ENCODE measurements at places on chromosomes 12 and 14.

DNA sequence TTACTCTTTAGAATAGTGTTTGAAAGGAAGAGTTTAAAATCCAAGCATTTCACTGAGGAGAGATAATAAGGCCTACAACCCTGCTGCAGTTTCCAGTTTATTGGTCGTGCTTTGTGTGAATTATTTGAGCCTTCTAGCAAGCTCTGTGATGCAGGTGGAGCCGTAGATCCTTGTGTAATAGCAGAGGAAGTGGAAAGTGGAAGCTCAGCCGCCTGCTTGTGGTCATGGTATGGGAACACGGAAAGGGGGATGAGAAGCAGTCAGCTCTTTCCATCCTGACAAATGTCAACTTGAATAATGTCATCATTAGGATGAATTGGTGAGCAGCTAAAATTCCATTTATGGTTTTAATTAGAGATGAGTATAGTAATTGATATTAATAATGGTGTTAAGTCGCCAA is 29.1 kb downstream of the SYNE2 start:
- DNase-seq = no peak

- DNase-seq = no peak
These were observed 89.1 kb downstream of the TTC7B start for GRCh38 chr14:90727082-90727481.

GRCh38 chr14:75329369-75329768 is 50.7 kb downstream of the FOS start:
- DNase-seq = no peak

DNA sequence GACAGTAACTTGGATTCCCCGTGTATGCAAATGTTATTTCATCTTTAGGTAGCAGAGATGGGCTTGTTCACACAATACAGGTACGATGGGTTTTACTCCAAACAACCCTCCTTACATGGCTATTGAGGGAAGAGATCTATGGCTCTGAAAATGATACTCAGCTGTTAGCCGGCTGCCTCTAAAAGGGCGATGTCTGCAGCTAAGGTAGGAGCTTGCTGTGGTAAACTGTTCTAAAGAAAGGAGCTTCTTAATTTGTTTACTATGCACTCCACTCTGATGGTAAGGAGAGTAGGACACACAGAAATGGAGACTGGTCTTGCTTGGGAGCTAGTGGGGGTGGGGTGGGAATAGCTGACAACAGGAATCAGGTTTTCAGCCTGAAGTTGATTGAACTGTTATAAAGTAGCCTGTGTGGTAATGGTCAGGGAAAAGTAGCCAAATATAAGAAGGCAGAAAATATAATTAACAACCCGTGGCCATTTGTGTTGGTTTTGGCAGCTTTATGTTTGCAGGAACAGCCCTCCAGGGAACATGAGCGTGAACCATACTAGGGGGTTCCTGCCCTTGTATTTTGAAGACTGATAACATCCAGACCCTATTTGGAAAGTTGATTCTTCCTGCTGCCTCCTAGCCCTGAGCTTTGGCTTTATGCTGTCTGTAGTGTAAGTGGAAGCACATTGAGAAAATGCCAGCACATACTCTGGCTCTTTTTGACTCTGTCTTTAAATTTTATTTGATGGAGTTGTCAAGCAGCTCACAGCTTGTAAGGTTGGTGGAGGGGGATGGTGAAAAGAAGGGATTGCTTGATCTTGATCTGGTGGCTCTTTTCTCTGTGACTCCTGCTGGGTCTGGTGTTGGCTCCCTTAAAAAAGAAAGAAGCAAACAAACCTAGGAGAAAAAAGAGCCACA is 929.8 kb downstream of the DIO2 start:
- no peak for DNase-seq

- DNase-seq = no peak
These were observed 121.8 kb downstream of the KCNA5 start for GRCh38 chr12:5165296-5165970.

GRCh38 chr12:27383429-27384260 is 51.0 kb downstream of the BMAL2 start:
- peak; percentile 39 for DNase-seq

GRCh38 chr12:69023840-69024239 is 90.9 kb upstream of the CPM start:
- DNase-seq = no peak

DNA sequence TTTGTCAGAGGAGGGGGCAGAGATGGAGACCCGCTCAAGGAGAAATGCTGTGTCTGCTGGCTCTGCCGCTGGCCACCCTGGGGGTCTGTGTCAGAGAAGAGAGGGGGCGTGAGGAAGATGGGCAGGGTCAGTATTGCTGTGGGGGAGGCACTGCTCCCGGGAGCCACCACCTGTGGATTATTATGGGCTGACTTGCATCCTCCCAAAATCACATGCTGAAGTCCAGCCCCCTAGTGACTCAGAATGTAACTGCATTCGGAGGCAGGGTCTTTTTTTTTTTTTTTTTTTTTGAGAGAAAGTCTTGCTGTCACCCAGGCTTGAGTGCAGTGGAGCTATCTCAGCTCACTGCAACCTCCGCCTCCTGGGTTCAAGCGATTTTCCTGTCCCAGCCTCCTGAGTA is 12.3 kb downstream of the ABCD4 start:
- no peak for DNase-seq

- DNase-seq = no peak
These were observed 4.3 kb downstream of the OR4E1 start for GRCh38 chr14:21669284-21669683.

GRCh38 chr12:75271576-75271975 is 58.5 kb downstream of the CAPS2 start:
- DNase-seq = no peak

- DNase-seq = no peak
These were observed 21.7 kb downstream of the NGB start for GRCh38 chr14:77249286-77249685.

DNA sequence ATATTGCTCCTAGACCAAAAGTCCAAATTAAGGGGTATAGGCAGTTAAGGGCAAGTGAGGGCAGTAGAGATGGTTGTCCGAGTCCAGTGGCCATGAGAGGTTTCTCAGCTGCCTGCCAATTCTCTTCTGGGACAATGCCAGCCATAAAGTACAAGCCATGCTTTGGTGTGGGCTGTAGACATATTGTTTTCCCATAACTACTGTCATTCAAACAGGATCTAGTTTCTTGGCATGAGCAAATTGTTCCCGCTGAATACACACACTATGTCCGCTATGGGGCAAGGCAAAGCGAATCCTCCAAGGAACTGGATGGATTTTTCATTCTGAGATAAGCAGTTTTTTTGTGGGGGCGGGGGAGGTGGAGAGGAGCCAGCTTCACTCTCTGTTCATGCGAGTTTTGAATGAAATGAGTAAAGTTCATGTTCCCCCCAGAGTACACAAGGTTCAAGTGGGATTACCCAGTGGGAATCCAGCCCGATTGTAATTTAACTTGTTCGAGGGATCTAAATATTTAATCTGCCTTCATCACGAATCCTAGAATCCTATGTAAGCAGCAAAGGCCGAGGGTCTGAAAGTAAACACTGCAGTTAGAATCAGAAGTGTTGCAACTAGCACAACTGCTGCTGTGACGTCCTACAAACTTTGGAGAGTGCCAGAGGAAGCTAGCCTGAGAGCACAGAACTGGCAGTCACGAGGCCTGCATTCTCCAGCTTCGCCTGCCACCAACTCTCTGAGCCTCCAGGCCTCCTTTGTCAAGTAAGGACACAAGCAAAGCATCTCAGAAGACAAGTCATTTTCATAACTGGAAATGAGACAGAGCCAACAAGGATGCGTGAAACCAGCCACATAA is 137.0 kb downstream of the CRADD start:
- DNase-seq = no peak
